ENCODE measurements at places on chromosomes 12 and 14. TPM values are rescaled to one million over a fixed set of nuclear protein-coding genes. Genes with fewer than 3 reads are reported as not detected.

DNA sequence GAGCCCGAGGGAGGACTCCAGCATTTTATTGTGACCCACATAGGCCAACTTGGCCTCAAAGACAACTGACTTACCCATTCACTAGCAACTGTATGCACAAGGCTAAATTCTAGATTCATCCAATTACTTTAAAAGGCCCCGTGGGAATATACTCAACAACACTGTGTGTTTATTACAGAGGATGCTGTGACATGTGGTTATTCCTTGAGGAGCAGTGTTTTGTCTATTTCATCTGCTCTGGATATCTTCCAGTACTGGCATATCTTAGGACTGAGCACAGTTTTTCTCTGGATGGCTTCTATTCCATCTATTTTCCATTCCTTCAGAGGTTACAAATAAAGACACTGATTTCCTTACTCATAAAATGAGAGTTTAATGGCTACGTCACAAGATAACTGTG lies 87.2 kb upstream of the KRAS start:
- no peak for DNase-seq

- DNase-seq, result no peak
Measured at GRCh38 chr12:115233891-115234543, 550.0 kb upstream of the TBX3 start.

DNA sequence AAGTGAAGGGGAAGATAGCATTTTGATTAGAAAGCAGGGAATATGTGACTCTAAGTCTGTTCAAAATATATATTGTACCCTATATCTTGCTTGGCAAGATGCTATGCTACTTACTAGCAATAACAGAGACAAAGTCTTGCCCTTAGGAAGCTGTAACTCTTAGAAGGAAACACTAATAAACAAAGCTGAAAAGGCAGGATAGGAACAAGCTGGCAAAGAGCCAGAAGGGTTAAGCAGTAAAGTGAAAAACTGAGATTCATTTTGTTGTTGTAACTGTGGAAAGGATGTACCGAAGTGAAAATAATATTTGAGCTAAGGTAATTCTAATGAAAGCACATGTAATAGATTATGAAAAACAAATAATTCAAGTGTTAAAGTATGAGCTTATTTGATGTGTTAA lies 527.1 kb upstream of the FLRT2 start:
- no peak for DNase-seq

DNA sequence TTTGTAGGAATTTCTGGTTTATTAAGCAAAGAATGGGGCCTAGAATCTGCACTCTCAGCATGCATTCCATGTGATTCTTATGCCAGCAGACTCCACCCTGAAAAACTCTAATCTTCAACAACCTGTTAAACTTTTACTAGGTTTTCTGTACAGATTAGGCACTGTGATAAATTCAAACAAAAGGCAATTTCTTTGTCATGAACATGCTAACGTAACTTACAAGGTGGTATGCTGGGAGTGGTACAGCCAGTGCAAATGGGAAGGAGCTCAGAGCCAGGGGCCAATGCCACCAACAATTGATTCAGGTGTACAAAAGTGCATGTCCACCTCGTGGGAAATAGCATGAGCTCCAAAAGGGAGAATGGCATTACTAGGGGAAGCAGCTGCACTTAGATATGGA lies 83.0 kb downstream of the PPFIBP1 start:
- DNase-seq, result no peak

- DNase-seq, result no peak
Measured at GRCh38 chr14:53213761-53214160, 60.6 kb upstream of the DDHD1 start.

The OASL gene
- polyA plus RNA-seq, result 0.05 TPM
